ENCODE measurements at places on chromosomes 13 and 19. TPM values are rescaled to one million over a fixed set of nuclear protein-coding genes. Genes with fewer than 3 reads are reported as not detected.
A peak's percentile ranks its signal among the peaks of the same experiment; 100 is the strongest.

Gene GDF15
- total RNA-seq, result 1.6 TPM

Gene VAV1
- 7.9 TPM for total RNA-seq

Gene ZNF525
- total RNA-seq, result 1.8 TPM

Gene CSNK1A1L
- not detected for total RNA-seq

Gene TEX29
- not detected for total RNA-seq

Gene CALR3
- not detected for total RNA-seq

Gene AMER2
- total RNA-seq, result not detected

DNA sequence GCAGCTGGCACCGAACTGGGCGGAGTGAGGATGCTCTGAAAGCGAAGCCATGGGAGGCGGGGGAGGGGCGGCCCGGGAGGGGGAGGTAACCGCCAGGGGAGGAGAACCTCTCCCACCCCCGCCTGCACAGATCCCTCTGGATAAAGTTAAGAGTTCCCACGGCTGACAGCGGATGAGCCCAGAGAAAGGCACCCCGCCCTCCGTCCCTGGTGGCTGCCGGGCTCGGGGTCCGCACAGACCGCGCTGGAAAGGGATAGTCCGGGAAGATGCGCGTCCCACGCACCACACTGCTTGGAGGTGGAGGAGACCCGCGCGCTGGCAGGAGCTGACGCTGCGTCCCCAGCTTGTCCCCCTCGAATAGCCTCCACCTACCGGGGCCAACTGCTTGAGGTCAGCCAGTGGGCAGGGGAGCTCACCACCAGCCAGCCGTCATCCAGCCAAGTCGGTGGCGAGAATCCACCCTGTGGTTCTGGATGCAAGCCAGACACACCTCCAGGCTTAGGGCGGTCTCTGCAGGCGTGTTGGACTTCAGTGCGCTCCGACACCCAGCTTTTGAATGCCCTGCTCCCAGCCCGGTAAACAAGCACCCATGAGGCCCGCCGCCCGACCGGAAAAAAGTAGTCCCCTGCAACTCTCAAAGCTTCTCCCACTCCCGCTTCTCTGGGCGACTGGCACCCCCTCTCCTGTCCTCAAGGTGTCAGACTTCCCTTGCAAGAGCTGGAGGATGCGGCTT, at the start of gene TRPC4:
Gene TRPC4, minus strand, starts transcription at position 17 of the 733 bp plus-strand sequence. CDS start 86,439 bp downstream, outside the sequence.
- DNase-seq, result no peak

GRCh38 chr13:37123337-37123736, 17.9 kb upstream of the CSNK1A1L start:
- no peak for DNase-seq

DNA sequence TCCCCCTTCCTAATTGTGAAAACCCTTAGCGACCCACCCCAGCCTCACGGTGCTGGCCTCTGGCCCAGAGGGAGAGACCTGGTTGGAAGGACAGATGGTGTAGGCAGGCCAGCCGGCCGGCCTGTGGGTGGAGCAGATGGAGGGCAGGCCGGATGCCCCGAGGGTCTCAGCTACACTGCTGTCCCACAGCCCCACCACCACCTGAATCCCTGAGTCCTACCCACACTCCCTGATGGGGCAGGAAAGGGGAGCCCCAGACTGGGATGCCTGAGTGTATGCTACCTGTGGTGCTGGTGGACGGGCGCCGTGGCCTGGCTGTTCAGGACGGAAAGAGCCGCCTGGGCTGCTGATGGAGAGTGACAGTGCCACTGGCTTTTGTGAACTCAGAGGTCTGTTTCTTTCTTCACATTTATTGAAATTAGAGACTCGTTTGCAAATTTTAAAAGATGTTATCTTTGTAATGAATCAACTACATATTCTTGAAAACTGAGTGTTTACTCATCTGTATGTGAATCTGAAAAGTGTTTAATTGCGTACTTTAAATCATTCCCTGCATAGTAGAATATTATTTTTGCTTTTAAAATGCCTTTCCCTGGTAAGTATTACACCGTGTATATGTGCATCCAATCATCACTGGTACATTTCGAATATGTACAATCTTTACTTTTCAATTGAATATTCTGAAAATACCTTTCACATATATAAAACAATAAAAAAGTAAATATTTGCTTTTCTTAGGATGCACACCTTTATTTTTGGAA, 35.7 kb downstream of the TFDP1 start:
- DNase-seq, result no peak

GRCh38 chr19:49340069-49340864, 5.1 kb downstream of the CD37 start:
- peak; percentile 84 for DNase-seq

DNA sequence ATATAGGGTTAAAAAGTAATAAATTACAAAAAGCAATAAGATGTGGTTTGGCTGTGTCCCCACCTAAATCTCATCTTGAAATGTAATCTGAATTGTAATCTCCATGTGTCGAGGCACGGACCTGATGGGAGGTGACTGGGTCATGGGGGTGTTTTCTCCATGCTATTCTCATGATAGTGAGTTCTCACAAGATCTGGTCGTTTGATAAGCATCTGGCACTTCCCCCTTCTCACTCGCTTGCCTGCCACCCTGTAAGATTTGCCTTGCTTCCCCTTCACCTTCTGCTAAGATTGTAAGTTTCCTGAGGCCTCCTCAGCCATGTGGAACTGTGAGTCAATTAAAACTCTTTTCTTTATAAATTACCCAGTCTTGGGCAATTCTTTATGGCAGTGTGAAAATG, 577.4 kb downstream of the TBC1D4 start:
- no peak for DNase-seq
